ENCODE measurements at places on chromosomes 2 and 18.

DNA sequence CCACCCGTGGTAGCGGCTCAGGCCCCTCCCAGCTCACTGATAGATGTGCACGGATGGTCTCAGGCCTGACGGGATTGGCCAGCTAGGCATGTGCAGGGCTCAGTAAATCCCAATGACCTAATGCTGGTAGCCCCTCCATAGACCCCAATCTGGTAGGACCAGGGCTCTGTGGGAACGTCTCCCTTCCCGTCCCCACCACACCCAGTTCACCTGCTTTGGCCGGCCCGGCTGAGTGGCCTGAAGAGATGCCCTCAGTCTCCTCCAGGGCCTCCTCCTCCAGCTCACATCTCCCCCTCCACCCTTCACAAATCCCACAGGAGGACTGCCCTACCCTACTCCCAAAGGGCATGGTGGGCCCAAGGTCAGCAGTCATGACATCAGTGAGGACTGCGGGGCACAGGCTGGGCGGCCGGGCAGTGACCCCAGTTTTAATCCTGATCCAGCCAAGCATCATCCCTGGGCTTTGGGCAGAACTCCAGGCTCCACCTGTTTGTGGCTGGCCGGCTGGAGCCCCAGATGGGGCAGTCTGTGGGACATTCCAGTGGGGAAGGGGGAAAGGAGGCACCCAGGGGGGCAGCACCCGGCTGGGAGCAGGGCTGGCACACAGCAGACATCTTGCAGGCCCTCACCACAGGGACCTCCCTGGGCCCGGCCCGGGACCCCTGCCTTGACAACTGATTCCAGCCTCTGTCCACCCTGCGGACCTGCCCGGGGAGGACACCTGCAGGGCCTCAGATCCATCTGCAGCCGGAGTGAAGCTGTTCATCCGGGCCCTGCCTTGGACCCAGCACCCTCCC, 2.3 kb downstream of the KIF1A start:
- H3K27ac ChIP-seq, result no peak overlapping the region
- H3K4me1 ChIP-seq, result peaks cover 4% of the 10 kb centered on the region
- no peaks in the 10 kb centered on the region for H3K36me3 ChIP-seq
- no peak overlapping the region for H3K4me3 ChIP-seq

- peaks cover 3% of the 10 kb centered on the region for H3K27me3 ChIP-seq
- H3K27ac ChIP-seq, result no peak overlapping the region
- no peak overlapping the region for H3K4me3 ChIP-seq
- no peak for DNase-seq
- no peaks in the 10 kb centered on the region for H3K36me3 ChIP-seq
These were observed 858.7 kb upstream of the ACVR2A start for GRCh38 chr2:146986161-146986560.

- H3K27ac ChIP-seq, result no peak overlapping the region
- no peaks in the 10 kb centered on the region for H3K36me3 ChIP-seq
- no peak for DNase-seq
- H3K4me3 ChIP-seq, result no peak overlapping the region
- H3K4me1 ChIP-seq, result no peaks in the 10 kb centered on the region
- H3K27me3 ChIP-seq, result no peaks in the 10 kb centered on the region
These were observed 768.5 kb downstream of the LRP1B start for GRCh38 chr2:141362311-141362710.

DNA sequence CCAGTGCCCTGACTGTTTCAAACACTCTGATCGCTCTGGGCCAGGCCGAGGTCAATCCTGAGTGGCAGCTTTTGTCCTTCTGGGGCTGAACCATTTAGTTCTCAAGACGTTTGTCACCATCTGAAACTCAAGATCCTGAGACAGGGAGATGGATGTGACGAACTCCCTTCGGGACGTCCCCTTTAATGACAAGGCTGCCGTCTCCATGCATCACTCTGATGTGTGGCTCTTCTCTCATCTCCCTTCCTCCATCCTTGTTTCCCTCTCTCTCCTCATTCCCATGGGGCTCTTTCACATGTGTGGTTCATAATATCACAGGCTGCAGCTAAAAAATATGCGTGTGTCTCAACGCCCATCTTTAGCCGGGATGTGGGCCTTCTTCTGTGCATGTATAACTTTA, 189.6 kb downstream of the DNER start:
- no peaks in the 10 kb centered on the region for H3K4me1 ChIP-seq
- H3K27ac ChIP-seq, result no peak overlapping the region
- no peaks in the 10 kb centered on the region for H3K36me3 ChIP-seq
- no peak overlapping the region for H3K4me3 ChIP-seq
- DNase-seq, result no peak

DNA sequence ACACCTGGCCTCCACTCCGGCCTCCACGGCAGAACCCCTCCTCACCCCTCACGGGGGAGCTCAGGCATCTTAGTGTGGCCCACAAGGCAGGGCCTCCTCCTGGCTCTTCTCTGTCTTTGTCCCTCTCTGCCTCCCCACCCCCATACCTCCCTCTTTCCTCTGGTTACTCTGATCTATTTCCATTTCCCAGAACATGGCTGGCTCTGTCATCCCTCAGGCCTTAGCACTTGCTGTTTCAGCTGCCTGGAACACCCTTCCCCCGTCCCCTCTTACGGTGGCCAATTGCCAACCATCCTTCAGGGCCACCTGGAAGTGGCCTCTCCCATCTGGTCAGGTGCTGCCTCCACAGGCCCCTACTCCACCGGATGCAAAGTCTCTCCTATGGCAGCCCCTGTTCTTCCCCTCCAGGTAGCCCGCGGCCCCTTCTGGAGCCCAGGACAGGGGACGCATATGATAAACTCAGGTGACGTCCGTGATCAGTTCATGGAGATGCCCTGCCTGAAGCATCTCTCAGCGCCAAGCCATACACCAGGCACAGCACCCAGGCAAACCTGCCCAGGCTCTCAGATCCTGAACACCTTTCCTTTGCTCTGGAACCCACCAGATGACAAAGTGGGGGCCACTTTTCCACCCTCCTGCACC, 3.6 kb upstream of the ECEL1 start:
- no peak overlapping the region for H3K27ac ChIP-seq
- DNase-seq, result no peak
- peaks cover 21% of the 10 kb centered on the region for H3K27me3 ChIP-seq

GRCh38 chr2:224574423-224575084, 10.6 kb downstream of the CUL3 start:
- H3K27ac ChIP-seq, result no peak overlapping the region
- H3K4me3 ChIP-seq, result no peak overlapping the region
- H3K4me1 ChIP-seq, result peaks cover 57% of the 10 kb centered on the region

- no peaks in the 10 kb centered on the region for H3K4me1 ChIP-seq
- DNase-seq, result peak; percentile 17
- H3K27me3 ChIP-seq, result peaks cover 2% of the 10 kb centered on the region
These were observed 136.8 kb downstream of the NEDD4L start for GRCh38 chr18:58180738-58181353.

GRCh38 chr2:149686136-149687051, 98.8 kb upstream of the MMADHC start:
- no peak overlapping the region for H3K4me3 ChIP-seq
- H3K27ac ChIP-seq, result no peak overlapping the region
- no peaks in the 10 kb centered on the region for H3K4me1 ChIP-seq
- no peaks in the 10 kb centered on the region for H3K27me3 ChIP-seq

GRCh38 chr2:170298115-170298514, 120.2 kb downstream of the MYO3B start:
- no peak overlapping the region for H3K27ac ChIP-seq
- no peaks in the 10 kb centered on the region for H3K36me3 ChIP-seq
- DNase-seq, result no peak
- H3K4me3 ChIP-seq, result no peak overlapping the region

GRCh38 chr2:172329774-172330671, 97.4 kb upstream of the ITGA6 start:
- no peak overlapping the region for H3K27ac ChIP-seq
- no peak for DNase-seq
- H3K36me3 ChIP-seq, result no peaks in the 10 kb centered on the region

DNA sequence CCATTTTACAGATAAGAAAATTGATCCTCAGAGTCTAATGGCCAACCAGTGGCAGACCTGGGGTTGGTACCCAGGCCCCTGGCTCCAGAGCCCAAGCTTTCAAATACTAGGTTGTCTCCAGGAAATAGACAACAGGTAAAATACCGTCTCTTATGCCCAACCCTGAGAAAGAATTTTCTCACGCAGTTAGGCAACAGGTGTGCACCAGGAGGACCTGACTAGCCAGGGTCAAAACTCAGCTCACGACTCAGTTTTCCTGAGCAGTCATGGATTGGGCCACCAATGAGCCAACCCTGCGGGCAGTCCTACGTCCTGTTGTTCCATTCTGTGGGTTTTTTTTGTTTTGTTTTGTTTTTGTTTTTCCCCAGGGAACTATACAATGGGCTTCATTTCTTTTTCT, 13.5 kb downstream of the TRIB2 start:
- H3K4me3 ChIP-seq, result no peak overlapping the region
- no peak overlapping the region for H3K27ac ChIP-seq
- H3K36me3 ChIP-seq, result peaks cover 81% of the 10 kb centered on the region
- no peaks in the 10 kb centered on the region for H3K27me3 ChIP-seq
- DNase-seq, result no peak

DNA sequence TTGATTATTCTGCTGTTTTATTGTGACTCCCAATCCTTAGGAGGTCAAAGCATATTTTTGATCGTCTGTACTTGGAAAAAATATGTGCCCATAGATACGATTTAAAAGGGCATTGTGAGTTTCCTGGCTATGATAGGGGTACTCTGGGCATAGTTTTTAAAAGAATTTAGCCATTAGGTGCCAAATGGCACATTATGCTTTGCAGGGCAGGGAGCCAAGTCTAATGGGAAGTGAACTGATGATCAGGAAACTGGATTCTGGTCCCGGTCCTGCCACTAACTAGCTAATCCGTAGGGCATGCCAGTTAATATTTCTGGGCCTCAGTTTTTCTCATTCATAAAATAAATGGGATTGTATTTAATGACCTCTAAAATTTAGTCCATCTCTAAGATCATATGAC, 189.3 kb downstream of the LTBP1 start:
- peaks cover 3% of the 10 kb centered on the region for H3K4me1 ChIP-seq
- peaks cover 16% of the 10 kb centered on the region for H3K27me3 ChIP-seq
- H3K36me3 ChIP-seq, result no peaks in the 10 kb centered on the region
- no peak overlapping the region for H3K27ac ChIP-seq
- no peak for DNase-seq

- H3K27ac ChIP-seq, result no peak overlapping the region
- peaks cover 5% of the 10 kb centered on the region for H3K27me3 ChIP-seq
- no peak for DNase-seq
- no peaks in the 10 kb centered on the region for H3K36me3 ChIP-seq
These were observed 56.2 kb downstream of the CYP27C1 start for GRCh38 chr2:127163921-127164320.

- H3K4me1 ChIP-seq, result peaks cover 33% of the 10 kb centered on the region
- peak; percentile 87 for DNase-seq
- peaks cover 40% of the 10 kb centered on the region for H3K36me3 ChIP-seq
- peaks cover 2% of the 10 kb centered on the region for H3K27me3 ChIP-seq
- H3K27ac ChIP-seq, result peak within 1 kb of the TSS; percentile 97
These were observed at the start of gene LRPPRC for GRCh38 chr2:43995733-43996533. Gene LRPPRC (minus strand): TSS chr2:43995989. CDS start chr2:43995947, 42 bp downstream.

- no peaks in the 10 kb centered on the region for H3K36me3 ChIP-seq
- no peak overlapping the region for H3K27ac ChIP-seq
- no peaks in the 10 kb centered on the region for H3K4me1 ChIP-seq
- no peak for DNase-seq
These were observed 140.1 kb downstream of the LYPD6B start for GRCh38 chr2:149178612-149179011.

DNA sequence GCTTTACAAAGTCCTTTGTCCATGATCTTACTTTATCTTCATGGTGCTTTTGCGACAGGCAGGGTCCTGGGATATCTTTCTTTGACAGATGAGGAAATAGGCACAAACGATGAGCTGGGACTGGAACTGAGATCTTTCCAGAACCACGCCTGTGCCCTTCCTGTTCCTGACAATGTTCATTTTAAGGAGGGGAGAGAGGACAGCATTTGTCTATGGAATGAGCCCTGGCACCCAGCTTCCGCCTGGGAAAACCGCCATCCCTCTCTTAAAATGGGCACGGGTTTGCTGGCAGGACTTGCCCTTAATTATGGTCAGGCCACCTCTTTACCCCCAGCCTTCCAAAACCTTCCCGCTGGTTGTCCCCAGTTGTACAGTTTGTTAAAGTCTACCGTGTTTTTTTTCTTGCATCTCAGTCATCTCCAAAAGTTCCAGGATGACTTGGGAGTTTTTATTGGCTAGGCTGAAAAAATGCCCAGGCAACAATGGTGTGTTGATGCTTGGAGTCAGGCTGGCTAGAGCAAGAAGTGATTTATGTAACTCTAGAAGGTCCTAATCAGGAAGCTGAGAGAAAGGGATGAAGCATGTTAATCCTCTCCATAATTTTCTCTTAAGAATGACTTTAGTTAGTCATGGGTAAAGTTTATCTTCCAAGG, 264.9 kb upstream of the EPAS1 start:
- no peak overlapping the region for H3K4me3 ChIP-seq
- H3K27ac ChIP-seq, result peak overlapping the region; percentile 84
- H3K36me3 ChIP-seq, result peaks cover 3% of the 10 kb centered on the region
- no peaks in the 10 kb centered on the region for H3K27me3 ChIP-seq

DNA sequence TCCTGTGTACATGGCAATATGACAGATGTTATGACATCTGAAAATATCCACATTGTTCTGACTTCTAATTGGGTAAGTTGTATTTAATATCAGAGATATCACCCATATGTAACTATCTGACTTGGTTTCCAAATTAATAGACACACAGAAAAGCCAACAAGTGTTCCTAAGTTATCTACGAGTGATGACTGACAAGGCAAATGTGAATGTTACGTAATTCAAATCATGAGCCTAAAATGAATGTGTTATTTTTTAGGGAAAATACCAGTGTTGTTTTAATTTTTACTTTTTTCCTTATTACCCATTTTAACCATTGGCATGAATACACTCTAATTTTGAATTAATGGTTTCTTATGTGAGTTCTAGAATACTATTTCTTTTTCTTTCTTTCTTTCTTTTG, 15.8 kb upstream of the PNO1 start:
- no peak overlapping the region for H3K4me3 ChIP-seq
- H3K4me1 ChIP-seq, result no peaks in the 10 kb centered on the region
- DNase-seq, result no peak
- H3K27me3 ChIP-seq, result no peaks in the 10 kb centered on the region
- H3K27ac ChIP-seq, result no peak overlapping the region

GRCh38 chr2:187475499-187476248, 27.6 kb upstream of the CALCRL start:
- no peaks in the 10 kb centered on the region for H3K27me3 ChIP-seq
- no peak overlapping the region for H3K27ac ChIP-seq
- H3K36me3 ChIP-seq, result no peaks in the 10 kb centered on the region
- no peak overlapping the region for H3K4me3 ChIP-seq

GRCh38 chr2:33272001-33272400, 204.4 kb upstream of the RASGRP3 start:
- H3K27me3 ChIP-seq, result peaks cover 39% of the 10 kb centered on the region
- peaks cover 14% of the 10 kb centered on the region for H3K4me1 ChIP-seq
- DNase-seq, result no peak
- no peaks in the 10 kb centered on the region for H3K36me3 ChIP-seq
- H3K4me3 ChIP-seq, result no peak overlapping the region
- H3K27ac ChIP-seq, result no peak overlapping the region
